ELR (cell line): ENCODE measurements at places on chromosomes 2 and 18.

GRCh38 chr2:175840256-175840655, 161.8 kb downstream of the LNPK start:
- DNase-seq, result no peak

DNA sequence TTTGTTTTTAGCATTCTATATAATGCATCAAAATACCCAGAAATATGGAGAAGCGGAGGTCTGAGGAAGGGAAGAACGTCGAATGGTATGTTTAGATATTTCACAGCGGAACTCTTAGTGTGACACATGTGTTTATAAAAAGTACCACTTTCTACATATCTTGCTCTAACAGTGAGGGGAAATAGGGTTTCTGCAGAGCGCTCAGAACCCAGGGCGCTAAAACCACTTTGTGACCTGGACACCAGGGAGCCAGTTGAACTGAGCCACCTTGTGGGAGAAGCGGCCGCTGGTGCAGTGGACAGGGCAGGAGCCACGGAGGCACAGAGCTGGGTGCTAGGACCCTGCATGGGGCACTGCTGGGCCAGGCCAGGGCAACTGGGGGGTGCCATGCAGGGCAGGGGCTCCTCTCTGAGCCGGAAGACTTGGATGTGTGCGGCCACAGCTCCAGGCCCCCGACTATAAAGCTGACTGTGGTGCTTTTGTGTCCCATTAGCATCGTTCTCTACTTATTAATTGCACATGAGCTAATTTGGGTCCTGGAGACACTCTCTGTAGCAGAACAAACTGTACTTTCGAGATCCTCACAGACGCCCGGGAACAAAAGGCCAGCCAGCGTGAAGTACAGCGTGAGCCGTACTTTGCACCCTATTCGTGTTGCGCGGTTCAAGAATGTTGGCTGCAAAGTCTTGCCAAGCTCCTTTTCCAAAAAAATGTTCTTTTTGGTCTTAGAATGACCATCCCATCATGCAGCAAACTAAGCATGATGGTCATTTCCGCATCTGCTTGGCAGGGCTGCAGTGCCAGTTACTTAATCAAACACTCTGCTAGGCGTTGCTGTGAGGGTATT, 151.9 kb upstream of the ALKAL2 start:
- no peak for DNase-seq

DNA sequence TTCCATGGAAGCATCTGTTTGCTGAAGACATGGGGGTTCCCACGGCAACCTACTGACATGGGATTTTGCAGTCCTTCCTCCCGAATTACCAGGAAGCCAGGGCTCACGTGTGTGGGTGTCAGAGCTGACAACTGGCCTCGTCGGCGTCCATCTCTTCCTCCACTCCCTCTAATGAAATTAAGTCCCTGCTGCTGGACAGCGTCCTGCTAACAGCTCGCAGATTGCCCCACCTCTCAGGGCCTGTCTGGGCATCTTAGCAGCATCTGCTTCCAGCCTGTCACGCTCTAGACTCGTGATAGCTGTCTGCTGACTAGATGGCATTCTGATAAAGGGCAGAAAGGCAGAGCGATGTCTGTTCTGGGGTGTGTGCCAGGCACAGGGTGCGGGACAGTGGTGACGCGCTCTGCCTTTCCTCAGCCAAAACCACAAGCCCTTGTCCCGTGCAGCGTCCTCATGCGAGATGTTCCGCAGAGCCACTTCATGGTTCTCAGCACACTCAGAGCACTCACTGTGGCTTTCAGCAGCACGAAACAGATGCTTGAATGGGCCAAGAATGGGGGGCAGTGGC, 161.1 kb downstream of the ARL4C start:
- DNase-seq, result peak; percentile 64

GRCh38 chr2:144477281-144477956, 42.5 kb downstream of the ZEB2 start:
- no peak for DNase-seq

DNA sequence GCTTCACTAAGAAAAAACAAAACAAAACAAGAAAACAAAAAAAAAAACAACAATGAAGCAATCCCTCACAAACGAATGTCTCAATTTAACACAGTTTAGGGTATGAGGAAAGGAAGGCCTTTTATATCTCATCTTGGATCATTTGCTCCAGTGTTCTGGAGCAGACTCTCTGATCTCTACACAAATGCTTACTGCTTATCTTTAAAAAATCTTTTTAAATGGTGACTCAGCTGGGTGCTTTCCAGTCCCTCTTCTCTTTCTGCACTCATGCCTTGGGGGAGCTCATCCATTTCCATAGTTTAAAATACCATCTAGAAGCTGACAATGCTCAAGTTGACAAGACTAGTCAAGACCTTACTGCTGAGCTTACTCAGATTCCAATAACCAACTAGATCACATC, 56.2 kb downstream of the ETAA1 start:
- peak; percentile 70 for DNase-seq

DNA sequence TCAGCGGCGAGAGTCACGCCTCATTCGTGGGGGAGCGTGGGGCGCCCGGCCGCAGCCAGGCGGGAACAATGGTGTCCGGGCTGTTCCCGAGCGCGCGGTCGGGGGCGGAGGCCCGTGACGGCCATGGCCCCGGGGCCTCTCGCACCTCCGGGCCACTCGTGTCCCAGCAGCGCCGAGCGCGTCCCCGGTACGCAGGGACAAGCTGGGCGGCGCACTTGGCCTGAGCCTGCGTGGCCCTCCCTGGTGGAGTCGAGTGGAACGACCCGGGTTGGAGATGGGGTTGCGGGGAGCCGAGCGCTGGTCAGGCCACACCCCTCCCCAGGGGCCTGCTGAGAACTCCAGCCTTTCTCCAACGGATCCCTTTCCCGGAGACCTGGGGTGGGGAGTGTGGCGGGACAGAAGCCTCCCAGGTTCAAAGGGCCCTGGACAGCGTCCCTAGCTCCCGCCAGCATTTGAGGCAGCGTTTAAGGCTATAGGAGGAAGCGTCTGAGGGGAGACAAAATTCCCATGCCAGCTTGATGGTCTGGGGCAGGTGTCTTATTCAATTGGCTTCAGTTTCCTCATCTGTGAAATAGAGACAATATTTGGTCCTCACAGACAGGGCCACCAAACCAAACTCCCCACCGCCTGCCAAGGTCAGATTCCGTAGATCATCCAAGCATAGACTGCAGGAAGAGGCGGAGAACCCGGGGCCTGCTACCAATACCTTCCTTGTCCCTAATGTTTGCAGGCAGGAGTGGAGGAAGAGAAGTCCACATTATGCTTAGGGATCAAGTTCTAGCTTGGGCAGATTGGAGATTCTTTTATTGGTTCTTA, 553 bp downstream of the CNDP2 start:
- DNase-seq, result peak; percentile 76

DNA sequence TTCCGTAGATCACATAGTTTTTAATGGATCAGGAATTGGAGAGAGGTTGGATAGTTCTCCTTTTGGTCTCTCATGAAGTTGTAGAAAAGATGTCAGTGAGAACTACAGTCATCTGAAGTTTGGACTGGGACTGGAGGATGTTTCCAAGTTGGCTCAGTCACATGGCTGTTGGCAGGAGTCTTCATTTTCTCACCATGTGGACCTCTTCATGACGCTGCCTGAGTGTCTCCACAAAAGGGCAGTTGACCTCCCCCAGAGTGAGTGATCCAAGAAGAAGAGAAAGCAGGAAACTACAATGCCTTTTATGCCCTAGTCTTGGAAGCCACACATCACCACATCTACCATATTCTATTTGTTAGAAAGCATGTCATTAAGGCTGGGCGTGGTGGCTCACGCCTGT, 171.7 kb downstream of the EPHA4 start:
- DNase-seq, result no peak

DNA sequence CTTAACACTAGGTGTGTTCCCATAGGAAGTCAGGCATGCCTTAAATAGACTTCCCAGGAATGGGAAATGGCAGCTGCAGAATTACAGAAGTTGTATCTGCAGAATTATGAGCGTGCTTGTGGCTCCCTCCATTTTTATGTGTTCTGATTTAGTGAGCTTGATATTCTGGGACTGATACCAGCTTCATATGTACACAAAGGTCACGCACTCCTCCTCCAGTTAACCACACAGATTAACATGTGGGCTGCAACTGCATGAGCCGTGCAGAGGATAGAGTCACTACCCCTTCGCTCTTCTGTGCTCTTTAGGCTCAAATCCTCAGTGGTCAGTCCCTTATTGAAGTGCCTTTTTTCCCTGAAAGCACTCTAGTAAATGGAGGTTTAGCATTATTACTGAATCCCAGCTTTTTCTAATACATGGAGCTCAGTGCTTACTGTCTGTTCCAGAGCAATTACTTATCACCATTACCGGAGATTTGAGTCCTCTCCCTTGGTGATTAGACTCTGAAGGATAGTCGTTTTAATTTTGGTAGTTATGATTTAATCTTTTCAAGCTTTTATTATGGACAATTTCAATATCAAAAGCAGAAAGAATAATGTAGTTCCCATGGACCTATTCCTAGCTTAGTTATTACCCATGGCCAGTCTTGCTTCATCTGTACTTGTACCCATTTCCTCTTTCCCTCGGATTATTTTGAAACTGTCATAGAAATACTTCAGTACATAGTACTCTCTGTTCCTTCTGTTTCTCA, 238.3 kb downstream of the PRKCE start:
- no peak for DNase-seq

DNA sequence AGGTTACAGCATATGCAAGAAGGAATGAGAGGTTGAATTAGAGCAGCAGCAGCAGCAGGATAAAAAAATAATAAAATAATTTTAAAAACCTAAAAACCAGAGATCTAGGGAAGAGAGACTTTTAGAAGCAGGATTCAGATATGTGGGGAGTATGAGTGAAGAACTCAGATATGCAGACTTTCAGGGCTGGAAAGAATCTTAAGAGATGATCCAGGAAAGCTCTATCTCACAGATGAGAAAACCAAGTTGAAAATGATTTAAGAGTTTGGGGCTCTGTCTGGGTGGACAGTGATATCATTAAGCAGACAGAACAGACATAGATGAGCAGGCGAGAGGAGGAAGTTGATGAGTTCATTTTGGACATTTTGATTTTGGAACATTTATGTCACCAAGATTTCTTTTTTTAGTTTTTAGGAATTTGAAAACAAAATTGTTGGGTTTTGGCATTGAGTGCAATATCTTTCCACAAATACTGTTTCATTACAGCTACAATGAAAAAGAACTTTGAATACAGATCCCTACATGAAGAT, 31.8 kb downstream of the BCL2 start:
- no peak for DNase-seq

DNA sequence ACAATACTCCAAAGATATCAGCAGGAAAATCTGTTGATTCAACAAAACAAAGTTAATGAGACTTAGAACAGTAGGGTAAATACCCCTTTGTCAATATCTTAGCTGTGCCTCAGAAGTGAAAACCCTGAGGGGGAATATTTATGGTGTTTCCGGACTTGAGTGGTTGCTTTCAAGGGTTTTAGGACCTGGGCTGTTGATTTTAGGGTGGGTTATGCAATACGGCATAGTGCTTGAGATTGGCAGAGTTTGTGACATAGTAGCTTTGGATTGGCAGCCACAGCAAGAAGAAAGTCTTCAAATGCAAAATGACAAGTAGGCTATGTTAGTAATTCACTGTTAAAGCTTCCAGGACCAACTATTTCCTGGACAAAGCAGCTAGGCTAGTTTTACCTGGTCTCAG, 826.3 kb upstream of the CDH2 start:
- DNase-seq, result no peak
